ENCODE measurements at places on chromosomes 2 and 18.
A peak's percentile ranks its signal among the peaks of the same experiment; 100 is the strongest.

DNA sequence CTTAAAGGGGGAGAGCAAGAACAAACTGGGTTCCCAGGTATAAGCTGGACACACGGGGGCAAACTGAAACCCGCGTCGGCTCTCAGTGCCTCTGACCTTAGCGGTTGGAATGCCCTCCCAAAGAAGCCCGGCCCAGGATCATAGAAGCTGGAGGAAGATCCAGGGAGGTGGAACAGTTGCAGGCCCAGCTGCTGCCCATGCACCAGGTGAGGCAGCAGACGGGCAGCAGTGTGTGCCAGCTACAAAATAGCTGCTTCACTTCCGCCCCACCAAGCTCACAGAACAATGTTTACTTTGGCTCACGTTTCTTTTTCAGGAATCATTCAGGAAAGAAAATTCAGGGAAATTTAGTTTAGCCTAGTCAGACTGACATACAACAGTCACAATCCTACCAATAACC lies 3.9 kb upstream of the ERMN start:
- no peak for DNase-seq

- no peak for DNase-seq
These were observed 222.5 kb upstream of the COPS8 start for GRCh38 chr2:236862961-236863728.

DNA sequence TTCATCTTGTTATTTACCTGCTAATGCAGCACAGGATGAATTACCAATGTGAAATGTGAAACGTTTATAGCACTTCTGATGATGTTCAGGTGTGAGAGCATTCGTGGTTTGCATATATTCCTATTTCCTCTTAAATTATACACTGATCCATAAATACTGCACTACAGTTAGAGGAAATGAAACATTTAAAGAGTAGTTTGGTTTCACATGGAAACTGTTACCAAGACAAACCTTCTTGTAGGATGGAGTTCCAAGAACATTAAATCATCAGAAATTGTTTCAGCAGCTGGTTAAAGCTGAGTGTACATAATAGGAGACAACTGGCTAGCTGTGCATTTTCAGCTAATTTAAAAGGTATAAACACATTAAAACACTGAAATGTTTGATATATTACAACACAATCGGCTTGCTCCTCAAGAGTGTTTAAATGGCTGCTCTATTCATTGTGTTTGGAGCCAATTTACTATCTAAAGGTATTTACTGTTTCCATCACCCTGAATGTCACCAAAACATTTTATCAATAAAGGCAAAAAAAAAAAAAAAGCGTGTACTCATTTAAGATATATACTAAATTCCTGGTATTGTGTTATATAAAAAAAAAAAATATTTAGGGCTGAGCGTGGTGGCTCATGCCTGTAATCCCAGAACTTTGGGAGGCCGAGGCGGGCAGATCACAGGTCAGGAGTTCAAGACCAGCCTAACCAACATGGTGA lies 100.6 kb downstream of the DYM start:
- peak; percentile 82 for DNase-seq

- DNase-seq = no peak
These were observed 75.5 kb downstream of the NPAS2 start for GRCh38 chr2:100895402-100895801.

GRCh38 chr2:24482251-24482971 lies 8.6 kb upstream of the NCOA1 start:
- DNase-seq = no peak

- no peak for DNase-seq
These were observed 39.2 kb downstream of the MYO7B start for GRCh38 chr2:127574656-127575055.

Measured in left kidney (tissue), 8 donors.